ENCODE measurements at places on chromosomes 2 and 18. TPM values are rescaled to one million over a fixed set of nuclear protein-coding genes. Genes with fewer than 3 reads are reported as not detected.

SLC5A7 gene
- total RNA-seq, result not detected

ITGA4 gene
- total RNA-seq, result 11.7 TPM

HOXD10 gene
- 5.2 TPM for total RNA-seq

NR4A2 gene
- 7.9 TPM for total RNA-seq

- no peak overlapping the region for H3K4me3 ChIP-seq
- H3K4me1 ChIP-seq, result no peaks in the 10 kb centered on the region
- H3K27me3 ChIP-seq, result no peaks in the 10 kb centered on the region
- no peak for DNase-seq
Observed at GRCh38 chr2:105954891-105955290, 210.2 kb downstream of the NCK2 start.

DNA sequence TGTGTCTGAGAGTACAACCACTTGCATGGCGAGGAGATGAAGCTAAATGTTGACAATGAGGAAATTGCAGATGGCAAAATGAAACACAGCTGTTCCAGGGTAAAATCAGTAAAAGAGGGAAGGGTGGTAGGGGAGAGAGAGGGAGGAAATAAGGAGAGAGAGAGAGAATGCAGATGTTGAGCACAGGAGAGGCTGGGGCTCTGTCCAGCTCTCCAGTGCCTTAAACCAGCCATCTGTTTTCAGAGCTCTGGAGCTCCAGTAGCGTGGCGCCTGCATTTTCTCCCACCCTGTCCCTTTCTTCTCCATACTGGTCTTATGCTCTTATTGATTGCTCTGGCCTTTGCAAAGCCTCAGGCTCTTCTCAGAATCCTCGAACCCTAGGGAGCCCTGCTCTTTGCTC is 52.7 kb upstream of the BOD1L2 start:
- H3K27ac ChIP-seq, result no peak overlapping the region
- no peaks in the 10 kb centered on the region for H3K27me3 ChIP-seq
- H3K4me3 ChIP-seq, result no peak overlapping the region
- H3K36me3 ChIP-seq, result no peaks in the 10 kb centered on the region
- no peak for DNase-seq

- H3K4me1 ChIP-seq, result no peaks in the 10 kb centered on the region
- H3K27me3 ChIP-seq, result no peaks in the 10 kb centered on the region
- no peak for DNase-seq
Observed at GRCh38 chr2:63663013-63663864, 74.5 kb downstream of the MDH1 start.

DNA sequence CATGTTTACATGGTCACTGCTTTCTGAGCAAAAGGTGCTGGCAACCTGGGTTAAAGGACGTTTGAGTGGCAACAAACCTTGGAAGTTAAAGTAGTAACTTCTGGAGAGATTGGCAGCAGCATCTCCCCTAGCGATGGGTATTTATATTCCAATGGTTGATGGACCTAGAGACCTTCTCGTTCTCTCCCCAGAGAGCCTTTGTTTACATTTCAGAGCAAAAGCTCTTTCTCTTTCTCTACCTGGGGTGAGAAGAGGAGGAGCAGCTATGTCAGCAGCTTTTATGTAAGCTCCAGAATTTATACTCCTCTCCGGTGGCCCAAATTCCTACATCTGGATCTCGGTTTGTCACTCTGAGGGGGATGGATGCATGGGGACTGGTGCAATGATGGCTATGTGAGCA is 213.7 kb upstream of the ARL4C start:
- no peaks in the 10 kb centered on the region for H3K27me3 ChIP-seq
- H3K4me3 ChIP-seq, result no peak overlapping the region
- H3K36me3 ChIP-seq, result no peaks in the 10 kb centered on the region
- no peak for DNase-seq
- H3K4me1 ChIP-seq, result no peaks in the 10 kb centered on the region

DNA sequence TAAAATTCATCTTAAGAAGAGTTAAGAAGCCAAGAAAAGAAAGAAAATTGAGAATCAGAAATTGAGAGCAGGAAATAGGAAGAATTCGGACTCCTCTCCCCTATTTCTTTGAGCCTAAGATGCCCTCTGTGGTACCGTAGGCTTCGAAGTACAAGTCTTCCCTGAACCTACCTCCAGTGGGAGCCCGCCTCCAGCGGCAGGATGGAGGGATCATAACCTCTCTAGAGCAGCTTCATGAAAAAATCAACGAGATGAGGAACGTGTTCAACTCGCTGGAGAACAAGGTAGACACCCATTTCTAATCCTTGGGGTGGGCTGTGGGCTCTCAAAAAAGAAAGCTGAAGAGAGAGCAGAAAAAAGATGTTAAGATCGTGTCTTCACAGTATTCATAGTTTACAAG is 36.3 kb downstream of the ARHGEF33 start:
- H3K4me1 ChIP-seq, result no peaks in the 10 kb centered on the region
- DNase-seq, result no peak
- no peaks in the 10 kb centered on the region for H3K27me3 ChIP-seq
- H3K4me3 ChIP-seq, result no peak overlapping the region
- H3K27ac ChIP-seq, result no peak overlapping the region

GRCh38 chr2:176997074-176997791 is 215.4 kb upstream of the HNRNPA3 start:
- H3K27me3 ChIP-seq, result no peaks in the 10 kb centered on the region
- H3K27ac ChIP-seq, result no peak overlapping the region
- H3K4me1 ChIP-seq, result no peaks in the 10 kb centered on the region

DNA sequence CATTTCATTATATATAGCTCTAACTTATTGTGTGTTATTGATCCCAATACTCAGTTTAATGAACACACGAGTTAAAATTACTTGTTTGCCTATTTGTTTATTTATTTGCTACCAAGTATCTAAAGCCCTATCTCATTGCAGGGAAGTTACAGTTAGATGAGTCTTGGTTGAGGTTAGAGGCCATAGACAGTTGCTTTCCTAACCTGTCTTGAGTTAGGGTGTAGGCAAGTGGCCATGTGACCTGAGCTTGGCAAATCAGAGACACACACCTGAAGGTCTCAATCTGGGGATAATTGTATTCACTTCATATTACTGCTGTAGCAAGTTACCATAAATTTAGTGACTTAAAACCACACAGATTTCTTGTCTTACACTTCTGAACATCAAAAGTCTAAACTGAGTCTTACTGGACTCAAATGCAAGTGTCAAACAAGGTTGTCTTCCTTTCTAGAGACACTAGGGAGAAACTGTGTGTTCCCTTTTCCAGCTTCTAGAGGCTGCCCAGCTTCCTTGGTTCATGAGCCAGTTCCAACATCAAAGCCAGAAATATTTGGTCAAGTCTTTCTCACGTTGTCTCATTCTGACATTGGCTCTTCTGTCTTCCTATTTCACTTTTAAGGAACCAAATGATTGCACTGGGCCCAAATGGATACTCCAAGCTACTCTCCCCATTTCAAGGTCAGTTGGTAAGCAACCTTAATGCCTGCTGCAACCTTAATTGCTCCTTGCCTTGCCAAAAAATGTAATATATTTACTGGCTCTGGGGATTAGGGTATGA is 39.7 kb downstream of the COL3A1 start:
- H3K36me3 ChIP-seq, result peaks cover 4% of the 10 kb centered on the region
- no peak overlapping the region for H3K27ac ChIP-seq
- H3K27me3 ChIP-seq, result no peaks in the 10 kb centered on the region
- H3K4me1 ChIP-seq, result no peaks in the 10 kb centered on the region
- no peak overlapping the region for H3K4me3 ChIP-seq
- DNase-seq, result no peak

DNA sequence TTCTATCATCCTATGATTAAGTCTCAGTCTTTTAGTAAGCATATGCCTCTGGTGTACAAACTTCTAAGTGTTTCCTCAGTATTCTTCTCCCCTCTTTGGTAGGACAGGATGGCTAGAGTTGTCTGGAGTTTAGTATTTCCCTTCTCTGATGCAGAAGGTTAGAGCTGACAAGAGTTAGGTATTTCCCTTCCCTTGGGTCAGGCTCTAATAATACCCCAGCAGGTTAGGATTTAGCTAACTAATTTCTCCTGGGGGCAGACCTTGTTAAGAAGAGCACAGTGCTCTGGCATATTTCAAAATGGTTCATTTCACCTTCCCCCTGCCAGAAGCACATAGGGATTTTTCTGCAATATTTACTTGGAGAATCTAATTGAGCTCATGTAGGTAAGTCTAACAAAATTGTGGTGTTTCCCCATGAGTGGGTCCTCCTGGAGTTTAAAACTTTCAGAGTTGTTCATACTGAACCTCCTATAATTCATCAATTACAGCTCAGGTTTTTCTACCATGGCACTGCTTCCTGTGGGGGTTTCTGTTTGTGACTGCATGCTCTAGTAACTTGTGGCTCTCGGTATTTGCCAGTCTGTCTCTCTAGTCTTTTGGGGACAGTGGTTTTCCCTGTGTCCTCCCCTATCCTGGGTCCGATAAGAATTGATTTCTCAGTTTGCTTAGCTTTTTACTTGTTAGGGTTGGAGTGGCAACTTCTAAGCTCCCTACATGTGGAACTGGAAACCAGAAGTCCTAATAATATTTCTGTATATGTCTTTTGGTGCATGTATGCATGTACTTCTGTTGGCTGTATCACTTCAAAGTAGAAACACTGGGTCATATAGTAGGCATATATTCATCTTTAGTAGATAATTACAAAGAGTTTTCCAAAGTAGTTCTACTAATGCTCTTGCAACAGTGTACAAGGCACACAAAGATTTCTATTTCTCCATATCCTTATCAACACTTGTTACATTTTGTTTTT is 77.7 kb downstream of the GDF7 start:
- no peaks in the 10 kb centered on the region for H3K36me3 ChIP-seq
- no peaks in the 10 kb centered on the region for H3K27me3 ChIP-seq
- H3K27ac ChIP-seq, result no peak overlapping the region
- no peak overlapping the region for H3K4me3 ChIP-seq
- DNase-seq, result no peak
- no peaks in the 10 kb centered on the region for H3K4me1 ChIP-seq

DNA sequence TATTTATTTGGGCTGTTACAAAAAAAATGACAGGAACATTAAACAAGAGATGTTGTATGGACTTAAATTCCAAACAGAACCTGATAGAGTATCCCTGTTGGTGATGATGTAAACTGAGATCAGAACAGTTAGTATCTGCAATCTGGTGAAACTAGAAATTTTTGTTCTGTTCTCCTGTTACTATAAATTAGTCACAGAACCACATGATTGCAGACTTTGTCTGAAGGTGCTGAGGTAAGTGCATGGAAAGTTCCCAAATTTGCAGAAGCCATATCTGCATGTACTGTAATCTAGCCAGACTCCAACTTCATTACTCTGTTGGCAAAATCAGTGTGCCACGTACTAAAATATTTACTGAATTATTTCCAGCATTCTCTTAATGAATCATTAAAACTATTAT is 516.3 kb upstream of the FSIP2 start:
- no peaks in the 10 kb centered on the region for H3K4me1 ChIP-seq
- H3K27me3 ChIP-seq, result no peaks in the 10 kb centered on the region
- no peak overlapping the region for H3K27ac ChIP-seq
- DNase-seq, result no peak
- H3K36me3 ChIP-seq, result no peaks in the 10 kb centered on the region

GRCh38 chr2:143581134-143581533 is 451.9 kb downstream of the ARHGAP15 start:
- no peak for DNase-seq
- H3K4me1 ChIP-seq, result no peaks in the 10 kb centered on the region
- no peaks in the 10 kb centered on the region for H3K36me3 ChIP-seq
- H3K27me3 ChIP-seq, result no peaks in the 10 kb centered on the region

DNA sequence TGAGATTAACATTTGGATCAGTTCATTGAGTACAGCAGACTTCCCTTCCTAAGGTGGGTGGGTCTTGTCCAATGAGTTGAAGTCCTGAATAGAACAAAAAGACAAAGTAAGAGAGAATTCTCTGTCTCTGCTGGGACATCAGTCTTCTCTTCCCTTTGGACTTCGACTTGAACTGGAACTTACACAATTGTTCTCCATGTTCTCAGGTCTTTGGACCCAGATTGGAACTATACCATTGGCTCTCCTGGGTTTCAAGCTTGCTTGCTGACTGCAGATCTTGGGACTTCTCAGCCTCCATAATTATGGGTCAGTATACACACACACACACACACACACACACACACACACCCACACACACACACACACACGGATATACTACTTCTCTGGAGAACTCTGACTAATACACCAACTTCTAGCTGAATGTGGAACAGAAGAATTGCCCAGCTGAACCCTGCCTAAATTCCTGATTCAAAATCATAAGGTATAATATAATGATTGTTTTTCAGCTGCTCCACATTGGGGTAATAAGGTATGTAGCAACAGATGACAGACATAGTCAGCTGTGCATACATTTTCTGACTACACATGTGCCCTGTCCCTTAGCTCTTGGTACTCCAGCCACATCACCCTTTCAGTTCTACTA is 214.0 kb downstream of the TGIF1 start:
- no peaks in the 10 kb centered on the region for H3K36me3 ChIP-seq
- DNase-seq, result no peak
- no peaks in the 10 kb centered on the region for H3K27me3 ChIP-seq
- no peaks in the 10 kb centered on the region for H3K4me1 ChIP-seq
- no peak overlapping the region for H3K4me3 ChIP-seq

GRCh38 chr18:24514439-24514838 is 54.0 kb downstream of the HRH4 start:
- no peak for DNase-seq
- H3K27me3 ChIP-seq, result no peaks in the 10 kb centered on the region
- H3K4me3 ChIP-seq, result no peak overlapping the region
- H3K36me3 ChIP-seq, result no peaks in the 10 kb centered on the region
- H3K27ac ChIP-seq, result no peak overlapping the region

GRCh38 chr18:50113726-50114125 is 81.2 kb downstream of the MYO5B start:
- no peak overlapping the region for H3K27ac ChIP-seq
- no peaks in the 10 kb centered on the region for H3K36me3 ChIP-seq
- no peaks in the 10 kb centered on the region for H3K27me3 ChIP-seq
- no peak overlapping the region for H3K4me3 ChIP-seq
- no peak for DNase-seq
- H3K4me1 ChIP-seq, result no peaks in the 10 kb centered on the region

DNA sequence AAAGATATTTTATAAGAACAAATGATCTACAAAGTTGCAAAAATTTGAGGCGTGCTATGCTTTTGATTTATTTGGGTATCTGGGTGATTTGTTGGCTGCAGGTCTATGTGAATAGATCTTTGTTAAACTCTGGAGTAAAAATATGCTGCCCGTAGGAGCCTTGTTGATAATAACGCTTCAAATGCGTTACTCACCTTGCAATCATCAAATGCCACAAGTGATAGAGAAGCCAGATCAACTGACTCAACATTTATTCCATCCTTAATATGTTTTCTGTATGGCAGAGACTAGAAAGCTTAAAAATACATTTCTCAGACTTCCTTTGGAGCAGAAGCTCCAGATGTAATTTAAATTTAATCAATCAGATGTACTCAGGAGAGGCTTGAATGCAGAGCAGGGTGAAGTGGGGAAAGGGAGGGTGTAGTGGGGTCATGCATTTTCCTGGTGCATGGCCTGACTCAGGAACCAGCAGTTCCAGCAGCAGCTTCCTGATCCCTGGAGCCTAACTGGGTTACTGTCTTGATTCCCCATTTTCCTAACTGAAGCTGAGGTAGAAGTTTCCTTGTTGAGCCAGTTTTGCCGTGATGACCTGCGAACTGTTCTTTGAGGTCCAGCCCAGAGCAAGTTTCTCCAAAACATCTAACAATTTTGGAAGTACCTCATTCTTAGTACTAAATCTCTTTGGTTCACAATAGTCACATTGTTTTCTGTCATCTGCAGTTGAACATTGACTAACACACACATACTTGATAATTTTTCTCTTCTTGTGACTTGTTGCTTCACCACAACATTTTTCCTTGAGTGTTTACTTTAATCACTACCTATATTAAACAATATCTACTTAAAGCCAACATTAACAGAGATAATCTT is 284.7 kb upstream of the CWC22 start:
- no peaks in the 10 kb centered on the region for H3K4me1 ChIP-seq
- no peak overlapping the region for H3K27ac ChIP-seq
- no peak overlapping the region for H3K4me3 ChIP-seq
- H3K36me3 ChIP-seq, result no peaks in the 10 kb centered on the region
- DNase-seq, result no peak

Data from breast epithelium (tissue), 4 donors.